ENCODE measurements at places on chromosomes 3 and 15.
A peak's percentile ranks its signal among the peaks of the same experiment; 100 is the strongest.

DNA sequence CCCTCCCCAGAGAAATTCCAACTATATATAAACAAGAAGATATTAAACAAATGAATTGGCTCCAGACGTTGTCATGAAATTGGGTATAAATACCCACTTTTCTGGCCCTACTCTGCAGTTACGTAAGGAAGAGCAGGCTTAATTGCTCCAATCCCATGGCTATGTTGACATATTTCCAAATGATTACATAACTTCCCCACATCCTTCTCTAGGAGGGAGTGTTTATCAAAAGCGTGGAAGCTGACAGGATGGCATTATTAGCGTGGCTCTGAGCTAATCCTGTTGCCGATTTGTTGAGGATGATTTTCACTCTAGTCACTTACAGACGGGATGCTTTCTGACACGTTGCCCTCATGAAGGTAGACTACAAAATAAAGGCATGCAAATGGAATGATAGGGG lies 347.5 kb upstream of the TMCO5A start:
- ATAC-seq = no peak

- ATAC-seq = no peak
Measured at GRCh38 chr15:68447976-68448755, 16.2 kb upstream of the ITGA11 start.

GRCh38 chr3:113606539-113607218 lies 74.3 kb downstream of the SIDT1 start:
- peak; percentile 91 for ATAC-seq

- ATAC-seq = no peak
Measured at GRCh38 chr15:72916897-72917296, 133.3 kb upstream of the ADPGK start.

All from activated CD4-positive, CD25-positive, alpha-beta regulatory T cell treated with anti-CD3 and anti-CD28 coated beads, Interleukin-2, amount 50 U/mL, for 24 hours (primary cell).